GM04503 (cell line): ENCODE measurements at places on chromosomes 11 and 22.

GRCh38 chr22:23071230-23072076 is 1.1 kb downstream of the GNAZ start:
- DNase-seq, result no peak

GRCh38 chr11:8615291-8616032 is 21.4 kb upstream of the STK33 start:
- no peak for DNase-seq

DNA sequence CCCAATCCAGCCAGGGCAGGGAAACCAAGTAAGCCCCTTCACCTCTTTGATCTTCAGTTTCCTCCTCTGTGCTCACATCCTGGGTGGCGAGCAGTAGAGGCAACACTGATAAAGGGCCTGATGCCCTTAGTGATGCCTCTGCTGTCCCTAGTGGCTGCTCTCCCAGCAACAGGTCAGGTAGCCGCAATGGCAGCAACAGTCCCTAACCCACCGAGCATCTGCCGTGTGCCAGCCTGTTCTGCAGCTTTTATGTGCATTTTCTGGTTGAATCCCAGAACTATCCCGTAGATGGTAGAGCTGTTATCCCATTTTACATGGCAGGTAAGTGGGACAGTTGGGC is 5.2 kb downstream of the SCYL1 start:
- DNase-seq, result no peak

- no peak for DNase-seq
Observed at GRCh38 chr11:131609921-131610320, 239.5 kb downstream of the NTM start.

GRCh38 chr11:65216830-65217229 is 35.1 kb downstream of the CAPN1 start:
- DNase-seq, result no peak

- no peak for DNase-seq
Observed at GRCh38 chr11:64998141-64998540, 1.4 kb upstream of the BATF2 start.

- peak; percentile 43 for DNase-seq
Observed at GRCh38 chr11:73463359-73463758, 87.2 kb downstream of the RELT start.

- no peak for DNase-seq
Observed at GRCh38 chr11:104259121-104259610, 95.2 kb upstream of the PDGFD start.

DNA sequence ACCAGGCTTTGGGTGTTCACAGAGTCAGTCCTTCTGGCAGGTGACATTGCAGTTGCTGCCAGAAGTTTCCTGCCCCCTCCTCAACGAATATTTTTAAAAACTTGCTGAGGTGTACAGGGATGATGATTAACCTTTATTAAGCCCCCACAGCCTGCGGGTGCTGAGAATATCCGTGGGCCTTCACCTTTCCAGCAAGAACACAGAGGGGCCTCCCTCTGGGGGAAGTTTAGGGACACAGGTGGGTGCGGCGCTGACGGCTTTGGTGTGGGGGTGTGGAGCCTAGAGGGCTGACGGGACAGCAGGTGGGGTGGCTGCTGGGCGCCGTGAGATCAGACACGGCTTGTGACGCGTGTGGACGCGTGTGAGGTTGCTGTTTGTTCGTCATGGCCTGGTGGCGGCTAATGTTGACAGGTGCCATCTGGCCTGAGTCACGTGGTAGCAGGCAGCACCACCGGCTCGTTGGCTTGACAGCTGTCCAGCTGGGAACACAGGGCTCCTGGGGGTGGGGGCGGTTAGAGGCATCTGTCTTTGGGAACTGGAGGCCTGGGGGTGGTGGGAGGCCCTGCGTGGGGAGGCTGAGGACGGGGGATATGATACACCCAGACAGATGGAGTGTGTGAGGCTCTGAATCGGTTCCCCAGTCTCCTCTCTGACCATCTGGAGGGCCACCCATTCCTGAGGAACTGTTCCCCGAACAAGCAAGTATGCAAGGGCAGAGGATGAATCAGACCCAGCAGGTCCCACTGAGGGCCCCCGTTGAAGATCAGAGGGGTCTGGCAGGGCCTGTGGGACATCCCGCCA is 12.5 kb upstream of the LRRC10B start:
- no peak for DNase-seq

- DNase-seq, result no peak
Observed at GRCh38 chr11:14315130-14315529, 43.9 kb downstream of the RRAS2 start.

- peak; percentile 85 for DNase-seq
Observed at GRCh38 chr22:39308614-39309363, 10.6 kb downstream of the RPL3 start.

DNA sequence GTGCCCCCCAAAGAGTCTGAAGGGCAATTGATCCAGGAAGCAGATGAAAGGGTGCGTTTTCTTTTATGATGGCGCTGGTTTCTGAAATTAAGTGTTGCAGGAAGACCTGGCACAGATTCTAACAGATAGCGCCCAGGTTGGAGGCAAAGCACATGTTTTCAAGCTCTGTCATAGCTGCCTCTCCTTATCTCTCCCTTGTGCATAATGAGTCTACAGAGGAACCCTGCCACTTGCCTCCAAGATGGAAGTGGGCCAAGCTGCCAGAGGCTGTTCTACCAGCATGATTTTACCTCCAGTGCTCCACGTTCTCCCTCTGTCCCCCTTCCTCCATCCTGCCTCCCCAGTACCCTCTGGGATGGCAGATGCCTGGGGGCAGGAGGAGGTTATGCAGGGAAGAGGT is 30.0 kb upstream of the TLCD5 start:
- DNase-seq, result no peak

DNA sequence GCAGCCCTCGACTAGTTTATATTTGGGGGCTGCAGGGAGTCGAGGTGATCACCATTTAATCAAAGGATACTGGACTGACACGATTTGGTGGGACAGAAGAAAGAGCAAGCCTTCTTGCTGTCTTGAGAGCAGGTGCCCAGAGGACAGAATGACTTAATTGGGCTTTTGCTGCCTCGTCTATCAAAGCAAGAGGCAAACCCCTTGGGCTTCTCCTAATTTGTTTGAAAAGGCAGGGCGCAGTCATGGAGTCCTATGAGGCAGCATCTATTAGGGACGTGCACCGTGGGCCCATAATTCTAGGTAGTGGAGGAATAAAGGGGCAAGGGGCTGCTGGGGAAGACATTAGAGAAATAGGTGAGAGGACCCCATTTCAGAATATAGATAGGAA is 1411.3 kb downstream of the TBC1D22A start:
- DNase-seq, result no peak
